EH (cell line): ENCODE measurements at places on chromosomes 6 and 20.

GRCh38 chr6:43784049-43784855 is 14.2 kb downstream of the VEGFA start:
- no peak for DNase-seq

DNA sequence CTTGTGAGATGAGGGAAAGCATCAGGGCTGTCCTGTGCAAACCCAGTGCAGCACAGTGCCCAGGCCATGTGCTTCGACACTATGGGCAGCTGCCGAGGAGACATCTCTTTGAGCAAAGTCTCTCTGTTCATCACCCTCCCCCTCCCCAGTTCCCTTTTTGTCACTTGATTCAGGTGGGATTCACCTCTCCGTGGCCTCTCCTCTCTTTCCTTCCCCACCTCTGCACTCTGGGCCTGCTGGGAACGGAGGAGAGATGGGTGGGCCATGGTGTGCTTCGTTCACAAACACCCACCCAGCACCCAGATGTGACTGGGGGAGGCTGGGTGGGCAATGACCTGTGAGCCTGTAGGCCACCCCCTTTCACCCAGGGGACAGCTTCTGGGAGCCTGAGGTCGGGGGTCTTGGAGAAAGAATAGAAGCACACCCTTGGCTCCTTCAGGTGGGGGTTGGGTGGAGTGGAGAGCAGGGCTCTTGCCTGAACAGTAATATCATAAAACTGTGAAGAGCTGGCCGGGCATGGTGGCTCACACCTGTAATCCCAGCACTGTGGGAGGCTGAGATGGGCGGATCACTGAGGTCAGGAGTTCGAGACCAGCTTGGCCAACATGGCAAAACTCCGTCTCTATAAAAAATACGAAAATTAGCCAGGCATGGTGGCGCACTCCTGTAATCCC is 33.5 kb upstream of the DLGAP4 start:
- DNase-seq, result no peak

DNA sequence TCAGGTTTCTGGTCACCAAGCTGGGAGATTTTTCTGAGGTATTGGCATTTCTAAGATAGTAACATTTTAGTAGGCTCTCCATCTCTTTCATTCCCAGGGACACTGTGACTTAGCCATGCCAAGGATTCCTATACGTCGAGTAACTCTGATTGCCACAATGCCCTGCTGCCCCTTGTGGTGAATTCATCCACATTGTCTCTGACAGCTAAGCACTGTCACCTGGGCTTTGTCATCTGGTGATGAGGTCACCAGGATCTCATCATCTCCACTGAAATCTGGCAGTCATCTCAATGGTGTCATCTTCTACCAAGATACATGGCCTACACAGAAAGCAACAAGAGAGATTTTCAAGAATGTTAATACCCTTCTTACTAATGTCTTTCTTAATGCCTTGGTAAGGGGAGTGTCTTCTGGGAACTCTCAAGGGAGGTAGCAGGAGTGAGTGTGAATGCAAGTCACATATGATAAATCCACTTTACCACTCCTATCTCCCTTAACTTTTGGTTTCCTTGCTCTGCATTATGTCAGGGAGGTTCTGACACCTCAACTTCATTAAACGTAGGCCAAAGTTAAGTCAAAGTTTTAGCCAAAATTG is 246.7 kb downstream of the CD109 start:
- peak; percentile 72 for DNase-seq

DNA sequence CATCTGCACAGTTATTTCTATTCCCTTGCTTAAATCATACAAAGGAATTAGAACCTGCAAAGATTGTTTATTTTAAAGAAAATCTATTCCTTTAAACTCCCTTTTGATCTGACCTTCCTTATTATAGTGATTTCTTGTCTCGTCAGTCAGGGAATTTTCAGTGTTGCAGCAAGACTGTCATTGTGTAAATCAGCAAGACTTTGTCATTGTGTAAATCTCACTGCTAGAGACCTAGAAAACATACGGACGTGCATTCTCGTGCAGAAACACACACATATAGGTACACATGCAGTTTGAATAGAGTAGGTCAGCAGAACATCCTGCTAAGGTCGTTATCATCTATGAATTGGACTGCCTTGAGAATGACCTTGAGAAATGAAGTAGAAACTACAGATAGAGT is 6.2 kb upstream of the SGK1 start:
- DNase-seq, result no peak

DNA sequence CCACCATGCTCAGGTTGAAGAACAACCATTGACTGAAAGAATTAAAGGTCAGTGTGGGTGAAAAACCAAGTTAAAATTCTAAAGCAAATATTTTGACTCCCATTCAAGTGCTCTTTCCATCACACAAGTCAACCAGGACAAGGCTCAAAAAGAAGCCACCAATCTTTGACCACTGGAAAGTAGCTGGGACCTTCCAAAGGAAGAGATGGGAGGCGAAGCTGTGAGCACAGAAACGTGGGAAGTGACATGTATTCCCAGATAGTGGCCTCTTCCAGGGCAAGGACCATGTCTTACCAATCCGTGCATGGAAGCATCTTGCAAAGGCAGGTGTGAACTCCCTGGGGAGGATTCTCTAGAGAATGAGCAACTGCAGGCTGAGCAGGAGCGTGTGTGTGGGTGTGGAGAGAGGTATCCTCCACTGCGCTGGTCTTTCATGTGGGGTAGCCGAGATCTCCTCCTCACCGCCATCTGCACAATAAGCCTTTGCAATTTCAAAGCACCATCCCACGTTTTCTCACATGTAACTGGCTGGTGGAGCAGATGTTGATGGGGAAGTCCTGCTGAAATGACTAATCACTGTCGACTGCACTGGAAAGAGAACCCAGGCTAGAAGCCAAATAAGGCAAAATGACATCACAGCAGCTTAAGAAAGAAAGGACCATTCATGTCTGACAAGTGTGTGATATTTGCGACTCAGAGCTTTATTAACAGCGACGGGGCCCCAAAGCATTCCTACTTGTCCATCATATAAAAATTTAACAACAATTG is 189.4 kb upstream of the RREB1 start:
- DNase-seq, result peak; percentile 31

- no peak for DNase-seq
Measured at GRCh38 chr6:111553580-111553979, 52.1 kb downstream of the TRAF3IP2 start.

GRCh38 chr20:24013953-24014352 is 25.4 kb upstream of the GGTLC1 start:
- no peak for DNase-seq

DNA sequence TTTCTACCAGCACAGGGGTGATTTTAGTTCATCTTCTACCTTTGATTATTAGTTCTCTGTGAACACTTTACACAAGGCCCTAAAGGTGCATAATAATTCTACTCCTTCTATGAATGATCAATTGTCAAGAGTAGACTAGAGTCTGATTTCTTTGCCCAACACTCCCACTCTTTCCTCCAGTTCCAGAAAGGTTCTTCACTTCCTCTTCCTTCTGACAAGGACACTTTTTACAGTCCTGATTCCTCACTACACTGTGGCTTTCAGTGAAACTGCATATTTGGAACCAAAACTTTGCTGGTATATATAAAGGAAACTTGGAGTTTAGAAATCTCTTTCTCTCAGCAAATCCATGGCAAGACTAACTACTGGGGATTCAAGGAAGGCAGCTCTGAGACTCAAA is 10.6 kb upstream of the RSPO3 start:
- no peak for DNase-seq

DNA sequence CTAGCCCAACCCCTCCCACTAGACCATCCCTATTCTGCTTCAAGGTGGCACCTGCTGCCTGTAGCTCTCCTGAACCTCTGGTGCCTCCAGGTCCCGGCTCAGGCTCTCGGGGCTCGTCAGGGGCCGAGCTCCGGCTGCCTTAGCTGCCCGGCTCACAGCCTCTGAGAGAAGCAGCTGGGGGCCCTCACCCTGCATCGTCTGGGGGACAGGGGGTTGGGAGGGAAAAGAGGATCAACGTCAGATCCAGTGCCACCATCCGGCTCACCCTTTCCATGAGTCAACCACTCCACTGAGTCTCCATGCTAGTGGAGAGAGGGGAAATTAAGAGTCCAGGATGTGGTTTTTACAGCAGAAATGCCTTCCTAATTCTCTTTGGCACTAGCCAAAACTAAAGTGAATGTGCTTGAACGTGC is 13.0 kb downstream of the BAG6 start:
- DNase-seq, result peak; percentile 87
